ENCODE measurements at places on chromosomes 6 and 20.

- DNase-seq, result no peak
Measured at GRCh38 chr6:106619223-106619622, 10.1 kb downstream of the RTN4IP1 start.

GRCh38 chr20:59948828-59949720 is 8.9 kb downstream of the FAM217B start:
- no peak for DNase-seq

DNA sequence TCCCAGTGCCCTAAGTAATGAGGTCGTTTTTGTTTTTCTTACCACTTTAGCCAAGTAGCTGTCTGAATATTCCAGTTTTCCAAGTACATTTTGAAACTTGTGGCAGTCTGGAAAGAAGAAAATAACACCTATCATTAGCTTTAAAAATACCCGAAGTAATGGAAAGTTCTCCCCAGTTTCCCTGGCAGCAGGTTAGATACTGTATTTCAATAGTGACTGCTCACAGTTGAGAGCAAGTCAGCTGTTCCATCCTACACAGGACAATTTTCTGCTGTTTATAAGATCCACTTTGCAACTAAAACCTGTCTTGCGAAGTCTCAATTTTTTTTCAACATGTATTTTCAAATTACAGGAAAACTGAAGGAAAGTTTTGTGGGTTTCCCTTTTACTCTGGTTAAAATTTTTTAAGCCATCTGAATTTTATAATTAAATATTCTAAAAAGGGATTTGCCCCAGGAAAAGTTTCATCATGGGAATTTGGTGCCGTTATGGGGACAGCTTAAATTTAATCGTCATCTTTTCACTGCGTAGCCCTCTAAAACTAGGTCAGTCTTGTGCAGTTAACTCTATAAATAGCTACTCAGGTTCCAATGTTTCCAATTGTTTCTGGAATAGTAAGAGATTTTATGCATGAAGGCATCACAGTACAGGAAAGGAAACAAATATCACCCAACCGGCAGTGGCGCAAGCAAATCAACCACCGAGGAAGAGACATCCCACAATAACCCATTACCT is 96.9 kb downstream of the MBOAT1 start:
- DNase-seq, result no peak

DNA sequence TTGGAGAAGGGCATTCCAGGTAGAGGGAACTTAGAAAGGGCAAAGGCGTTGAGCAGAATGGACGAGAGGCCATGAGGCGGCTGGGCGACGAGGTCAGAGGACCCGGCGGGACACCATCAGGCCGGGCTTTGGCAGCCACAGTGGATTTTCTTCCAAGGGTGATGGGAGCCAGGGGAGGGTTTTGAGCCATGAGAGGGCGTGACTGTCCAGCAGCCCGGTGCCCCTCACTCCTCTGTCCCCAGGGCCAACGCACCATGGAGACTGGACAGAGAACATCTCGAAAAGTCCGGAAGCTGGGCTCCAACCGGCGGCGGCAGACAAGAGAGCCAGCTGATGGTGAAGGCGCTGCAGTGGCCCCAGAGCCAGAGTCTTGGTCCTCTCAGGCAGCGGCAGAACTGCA is 6.4 kb downstream of the RAB44 start:
- no peak for DNase-seq

DNA sequence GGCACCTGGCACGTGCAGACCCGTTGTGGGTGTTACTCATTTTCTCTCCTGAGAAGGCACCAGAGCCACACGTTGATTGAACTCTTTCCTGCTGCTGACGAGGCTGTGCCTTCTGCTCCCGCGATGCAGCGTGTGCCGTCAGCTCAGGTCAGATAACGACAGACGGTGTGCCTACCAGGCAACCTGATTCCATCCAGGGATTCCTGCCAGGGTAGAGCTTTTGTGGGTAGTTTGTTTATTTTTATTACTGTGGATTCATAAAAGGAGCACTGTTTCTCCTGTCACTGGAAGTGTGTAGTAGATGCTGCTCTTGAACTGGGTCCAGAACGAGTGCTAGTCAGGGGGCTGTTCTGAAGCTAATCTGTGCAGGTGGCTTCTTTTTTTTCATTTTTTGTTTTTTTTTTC is 20.7 kb downstream of the PRPF6 start:
- DNase-seq, result no peak

DNA sequence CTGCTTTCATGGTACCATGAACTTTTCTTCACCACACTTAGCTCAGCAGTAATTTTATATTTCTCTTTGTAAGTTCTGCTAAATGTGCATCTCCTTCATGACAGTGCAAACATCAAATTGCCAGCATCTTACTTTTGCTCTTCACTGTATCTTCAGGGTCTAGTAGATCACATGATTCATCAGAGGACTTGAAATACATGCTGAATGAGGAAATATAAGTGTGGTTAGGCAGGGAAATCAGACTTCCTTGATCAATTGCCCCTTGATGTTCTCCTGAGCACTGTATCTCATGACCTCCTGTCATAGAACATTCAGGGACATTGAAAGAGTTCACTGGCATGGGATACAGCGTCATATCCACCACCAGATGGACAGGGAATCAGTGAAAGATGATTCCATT is 25.3 kb upstream of the POLR1H start:
- no peak for DNase-seq

Measured in stimulated activated CD8-positive, alpha-beta memory T cell treated with anti-CD3 and anti-CD28 coated beads, Interleukin-4, amount 100 ng/mL, for 1 hour (primary cell).